ENCODE measurements at places on chromosomes 11 and 22. TPM values are rescaled to one million over a fixed set of nuclear protein-coding genes. Genes with fewer than 3 reads are reported as not detected.
A peak's percentile ranks its signal among the peaks of the same experiment; 100 is the strongest.

- DNase-seq, result no peak
These were observed 11.9 kb downstream of the PLAAT2 start for GRCh38 chr11:63551091-63551888.

GRCh38 chr22:23218053-23218866 lies 38.0 kb downstream of the BCR start:
- peak; percentile 35 for DNase-seq

The FAT3 gene
- 0.26 TPM for total RNA-seq

The IL18BP gene
- total RNA-seq, result 9.6 TPM

- DNase-seq, result peak; percentile 6
These were observed 18.2 kb downstream of the KCNQ1OT1 start for GRCh38 chr11:2681408-2682145.

Measured in body of pancreas (tissue), 4 donors.